ENCODE measurements at places on chromosomes 1 and 21.

- DNase-seq, result no peak
Measured at GRCh38 chr1:85356130-85356529, 79.7 kb upstream of the BCL10 start.

DNA sequence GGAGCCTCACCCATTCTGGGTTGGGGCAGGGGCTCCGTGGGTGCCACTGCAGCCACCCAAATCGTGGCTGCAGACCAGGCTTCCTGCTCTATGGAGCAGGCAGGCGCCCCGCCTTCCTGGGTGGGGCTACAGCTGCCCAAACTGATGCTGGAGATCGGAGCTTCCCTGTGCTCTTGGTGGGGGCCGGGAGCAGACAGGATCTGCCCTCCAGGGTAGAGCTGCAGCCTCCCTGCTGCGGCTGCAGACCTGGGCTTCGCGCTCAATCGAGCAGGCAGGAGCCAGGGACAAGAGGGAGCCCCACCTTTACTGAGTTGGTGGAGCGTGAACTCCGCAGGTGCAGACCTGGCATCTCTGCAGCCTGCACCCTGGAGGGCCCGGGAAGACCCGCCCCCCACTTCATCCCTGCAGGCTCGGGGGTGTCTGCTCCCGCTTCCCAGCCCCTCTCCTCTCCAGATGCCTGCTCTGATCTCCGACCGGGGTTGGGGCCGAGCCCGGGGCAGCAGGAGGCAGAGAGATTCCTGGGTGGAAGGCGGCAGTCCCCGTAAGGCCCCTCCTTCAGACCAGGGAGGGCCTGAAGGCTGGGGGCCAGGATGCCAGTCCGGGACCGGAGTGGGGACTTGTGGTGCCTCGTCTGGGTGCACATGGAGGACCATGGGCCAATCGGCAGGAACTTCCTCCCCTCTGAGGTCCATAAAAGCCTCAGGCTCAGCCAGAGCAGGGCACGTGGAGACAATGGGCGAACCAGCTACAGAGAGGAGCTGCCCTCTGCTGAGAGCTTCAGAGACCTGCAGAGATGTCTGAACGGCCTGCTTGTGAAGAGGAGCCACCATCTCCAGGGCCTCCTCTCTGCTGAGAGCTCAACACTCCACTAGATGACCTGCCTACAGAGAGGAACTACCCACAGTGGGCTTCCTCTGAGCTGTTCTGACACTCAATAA, 359.3 kb downstream of the SMYD3 start:
- DNase-seq, result peak; percentile 63

DNA sequence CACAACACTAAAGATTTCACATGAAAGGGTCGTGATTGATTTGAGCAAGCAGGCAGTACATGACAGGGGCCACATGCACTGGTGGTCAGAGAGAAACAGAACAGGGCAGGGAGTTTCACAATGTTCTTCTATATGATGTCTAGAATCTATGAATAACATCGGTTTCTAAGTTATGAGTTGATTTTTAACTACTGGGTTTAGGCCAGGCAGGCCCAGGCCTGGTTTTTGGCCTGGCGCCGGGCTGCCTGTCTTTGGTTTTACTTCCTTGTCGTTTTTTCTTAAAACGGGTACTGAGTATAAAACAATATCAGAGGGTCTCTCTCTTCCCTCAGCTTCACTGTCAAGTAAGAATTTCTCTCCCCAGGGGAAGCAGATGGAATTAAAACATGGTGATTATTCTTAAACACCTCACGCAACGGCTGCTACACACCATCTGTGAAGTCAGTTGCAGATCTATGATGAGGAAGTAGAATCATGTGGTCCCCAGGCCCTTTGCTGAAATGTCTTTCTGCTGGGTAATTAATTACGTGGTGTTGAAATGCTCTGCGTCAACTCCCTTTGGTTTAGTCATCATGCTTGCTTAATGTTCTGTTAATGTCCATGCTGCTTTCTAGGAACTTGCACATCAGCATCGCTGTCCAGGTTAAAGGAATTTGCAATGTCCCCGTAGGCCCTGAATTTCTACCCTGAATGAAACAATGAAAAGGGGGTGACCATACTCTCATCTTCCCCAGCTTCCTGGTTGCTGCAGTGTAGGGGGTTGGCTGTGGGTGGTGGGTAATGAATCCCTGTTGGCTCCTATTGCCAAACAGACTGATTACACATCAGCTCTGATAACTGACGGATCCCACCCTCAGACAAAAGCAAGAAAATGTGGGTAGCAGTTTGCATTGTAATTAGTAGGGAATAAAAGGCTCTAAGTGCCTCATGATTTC, 70.3 kb downstream of the SERINC2 start:
- no peak for DNase-seq

- no peak for DNase-seq
Measured at GRCh38 chr1:108097018-108097417, 103.1 kb downstream of the SLC25A24 start.

- DNase-seq, result no peak
Measured at GRCh38 chr1:183149273-183149672, 36.8 kb upstream of the LAMC2 start.

Measured in endodermal cell (in vitro differentiated cells).